ENCODE measurements at places on chromosomes 7 and 10. TPM values are rescaled to one million over a fixed set of nuclear protein-coding genes. Genes with fewer than 3 reads are reported as not detected.

DNA sequence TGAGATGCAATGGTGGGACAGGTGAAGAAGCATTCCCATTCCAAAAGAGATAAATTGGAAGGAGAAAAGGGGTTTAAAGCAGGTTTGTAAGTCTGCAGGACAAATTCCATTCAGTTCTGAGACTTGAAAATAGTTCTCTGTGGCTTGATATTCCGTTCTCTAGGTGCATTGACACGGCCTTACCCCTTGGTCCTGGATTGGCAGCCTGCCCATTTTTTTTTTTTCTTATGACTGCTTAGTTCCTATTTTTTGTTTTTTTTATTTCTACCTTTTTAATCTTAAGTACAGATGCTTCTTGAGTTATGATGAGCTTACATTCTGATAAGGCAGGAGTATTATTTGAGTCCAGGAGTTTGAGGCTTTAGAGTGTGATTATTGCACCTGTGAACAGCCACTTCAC is 70.6 kb downstream of the MLLT10 start:
- no peak overlapping the region for H3K4me3 ChIP-seq
- peaks cover 48% of the 10 kb centered on the region for H3K36me3 ChIP-seq
- H3K4me1 ChIP-seq, result peaks cover 28% of the 10 kb centered on the region
- H3K27ac ChIP-seq, result no peak overlapping the region
- peaks cover 3% of the 10 kb centered on the region for H3K27me3 ChIP-seq

DNA sequence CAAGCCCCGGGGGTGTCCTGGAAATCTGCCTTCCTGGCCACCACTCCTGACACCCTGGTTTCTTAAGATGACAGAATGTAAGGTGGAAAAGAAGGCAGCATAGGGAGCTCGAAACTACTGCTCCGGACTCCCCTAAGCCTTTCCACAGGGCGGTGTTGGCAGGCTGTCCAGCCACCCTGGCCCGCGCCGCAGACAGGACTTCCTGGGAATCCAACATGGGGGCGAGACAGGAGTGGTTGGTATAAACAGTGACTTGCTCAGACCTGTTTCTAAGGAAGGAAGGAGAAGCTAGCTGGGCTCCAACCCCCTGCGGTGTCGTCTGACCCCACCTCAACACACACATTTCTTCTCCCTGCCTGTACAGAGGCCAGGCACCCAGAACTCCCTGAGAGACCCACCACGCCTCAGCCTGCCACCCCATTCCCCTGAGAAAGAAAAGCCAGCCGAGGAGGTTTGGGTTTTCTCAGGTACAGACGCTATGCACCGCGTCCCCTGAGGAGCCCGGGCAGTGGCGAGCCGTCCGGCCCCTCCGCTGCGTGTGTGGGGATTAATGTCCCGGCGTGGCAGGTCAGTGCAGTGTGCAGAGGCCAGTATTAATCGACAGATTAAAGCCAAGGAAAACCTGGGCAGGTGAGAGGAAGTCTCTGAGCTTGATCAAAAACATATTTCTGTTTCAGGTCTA is 349.6 kb upstream of the MKI67 start:
- H3K4me3 ChIP-seq, result no peak overlapping the region
- H3K36me3 ChIP-seq, result peaks cover 6% of the 10 kb centered on the region
- no peaks in the 10 kb centered on the region for H3K4me1 ChIP-seq
- DNase-seq, result no peak
- H3K27me3 ChIP-seq, result no peaks in the 10 kb centered on the region

GRCh38 chr10:79434223-79434687 is 11.2 kb downstream of the ZCCHC24 start:
- peaks cover 15% of the 10 kb centered on the region for H3K36me3 ChIP-seq
- peaks cover 84% of the 10 kb centered on the region for H3K4me1 ChIP-seq
- peaks cover 3% of the 10 kb centered on the region for H3K27me3 ChIP-seq
- DNase-seq, result peak; percentile 39
- H3K27ac ChIP-seq, result peak overlapping the region; percentile 96

- no peaks in the 10 kb centered on the region for H3K27me3 ChIP-seq
- H3K4me1 ChIP-seq, result peaks cover 29% of the 10 kb centered on the region
- H3K4me3 ChIP-seq, result peak overlapping the region; percentile 5
- no peak for DNase-seq
- H3K27ac ChIP-seq, result peak overlapping the region; percentile 8
Measured at GRCh38 chr7:126702242-126703016, 550.3 kb downstream of the GRM8 start.

DNA sequence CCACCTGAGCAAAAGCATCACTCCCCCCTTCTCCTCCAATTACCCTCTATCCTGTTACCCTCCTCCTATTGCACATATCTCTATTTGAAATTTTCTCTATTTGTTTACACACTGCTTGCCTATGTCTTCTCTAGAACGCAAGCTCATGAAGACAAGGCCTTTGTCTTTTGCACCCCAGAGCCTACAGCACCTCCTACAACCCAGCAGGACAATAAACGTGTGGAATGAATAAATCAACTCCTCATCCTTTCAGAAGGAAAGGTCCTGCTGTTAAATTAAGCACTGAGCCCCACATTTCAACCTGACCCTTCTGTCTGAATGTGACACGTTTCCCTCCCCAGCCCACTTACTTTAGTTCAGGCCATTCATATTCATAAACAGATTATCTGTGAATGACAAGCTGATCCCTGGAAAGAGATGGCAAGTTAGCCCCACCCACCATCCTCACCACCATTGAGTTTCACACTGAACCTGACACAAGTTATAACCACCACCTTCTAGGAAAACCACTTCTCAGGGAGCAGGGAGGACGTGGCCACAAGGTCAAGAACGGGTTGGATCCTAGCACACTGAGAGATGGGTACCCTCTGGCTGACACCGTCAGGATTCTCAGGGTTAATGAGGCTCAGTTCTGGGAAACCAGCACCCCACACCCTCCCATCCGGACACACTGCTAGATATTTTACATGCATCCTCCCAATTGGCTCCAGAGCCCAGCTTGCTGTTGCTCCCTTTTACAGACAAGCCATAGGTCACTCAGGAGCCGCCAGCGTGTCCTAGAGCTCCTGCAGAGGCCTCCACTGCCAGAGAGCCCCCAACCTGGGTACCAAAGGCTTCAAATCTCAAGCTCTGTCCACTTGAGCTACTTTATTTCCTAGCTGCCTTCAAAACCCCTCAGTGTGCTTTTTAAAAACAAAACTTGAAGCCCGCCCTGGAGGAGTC is 934 bp downstream of the PRTFDC1 start:
- peaks cover 54% of the 10 kb centered on the region for H3K4me1 ChIP-seq
- DNase-seq, result peak; percentile 23
- peak overlapping the region; percentile 84 for H3K4me3 ChIP-seq
- peaks cover 4% of the 10 kb centered on the region for H3K36me3 ChIP-seq
- no peaks in the 10 kb centered on the region for H3K27me3 ChIP-seq

DNA sequence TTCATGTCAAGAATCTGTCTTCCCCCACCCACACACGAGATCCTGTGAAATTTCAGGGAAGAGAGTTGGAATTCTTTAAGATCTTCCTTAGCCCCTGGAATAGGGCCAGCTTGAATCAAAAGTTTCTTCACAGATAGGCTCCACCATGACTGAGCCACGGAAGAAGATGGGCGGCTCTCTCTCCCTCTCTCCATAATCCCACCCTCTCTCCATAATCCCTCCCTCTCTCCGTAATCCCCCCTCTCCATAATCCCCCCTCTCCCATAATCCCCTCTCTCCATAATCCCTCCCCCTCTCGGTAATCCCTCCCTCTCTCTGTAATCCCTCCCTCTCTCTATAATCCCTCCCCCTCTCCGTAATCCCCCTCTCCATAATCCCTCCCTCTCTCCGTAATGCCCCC is 20.4 kb downstream of the SHH start:
- DNase-seq, result no peak
- H3K4me3 ChIP-seq, result no peak overlapping the region

DNA sequence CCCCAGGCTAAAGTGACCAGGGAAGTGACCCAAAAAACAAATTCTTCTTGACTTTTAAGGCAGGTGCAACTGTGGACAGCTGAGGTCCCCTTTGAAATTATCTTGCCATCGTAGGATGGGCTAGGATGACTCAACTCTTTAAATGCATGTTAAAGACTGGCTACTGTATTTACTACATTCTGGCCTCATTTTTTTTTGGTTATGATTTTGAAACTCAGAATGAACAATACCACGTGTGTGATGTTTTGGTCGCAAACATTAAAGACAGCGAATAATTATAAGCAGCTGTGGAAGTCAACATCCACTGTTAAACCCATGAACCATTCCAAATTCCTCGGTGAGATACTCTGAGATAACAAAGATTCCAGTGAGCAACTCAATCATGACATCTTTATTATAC is 1.2 kb upstream of the SLC13A4 start:
- H3K36me3 ChIP-seq, result peaks cover 26% of the 10 kb centered on the region
- DNase-seq, result no peak
- H3K4me1 ChIP-seq, result peaks cover 44% of the 10 kb centered on the region
- no peak overlapping the region for H3K27ac ChIP-seq
- no peaks in the 10 kb centered on the region for H3K27me3 ChIP-seq
- H3K4me3 ChIP-seq, result no peak overlapping the region

- H3K4me3 ChIP-seq, result no peak within 1 kb of the TSS
- no peaks in the 10 kb centered on the region for H3K36me3 ChIP-seq
Measured at GRCh38 chr7:141946796-141947195, at the start of gene CLEC5A. Gene CLEC5A, minus strand, starts transcription at chr7:141946974. Its CDS starts 682 bp downstream, at chr7:141946292.

DNA sequence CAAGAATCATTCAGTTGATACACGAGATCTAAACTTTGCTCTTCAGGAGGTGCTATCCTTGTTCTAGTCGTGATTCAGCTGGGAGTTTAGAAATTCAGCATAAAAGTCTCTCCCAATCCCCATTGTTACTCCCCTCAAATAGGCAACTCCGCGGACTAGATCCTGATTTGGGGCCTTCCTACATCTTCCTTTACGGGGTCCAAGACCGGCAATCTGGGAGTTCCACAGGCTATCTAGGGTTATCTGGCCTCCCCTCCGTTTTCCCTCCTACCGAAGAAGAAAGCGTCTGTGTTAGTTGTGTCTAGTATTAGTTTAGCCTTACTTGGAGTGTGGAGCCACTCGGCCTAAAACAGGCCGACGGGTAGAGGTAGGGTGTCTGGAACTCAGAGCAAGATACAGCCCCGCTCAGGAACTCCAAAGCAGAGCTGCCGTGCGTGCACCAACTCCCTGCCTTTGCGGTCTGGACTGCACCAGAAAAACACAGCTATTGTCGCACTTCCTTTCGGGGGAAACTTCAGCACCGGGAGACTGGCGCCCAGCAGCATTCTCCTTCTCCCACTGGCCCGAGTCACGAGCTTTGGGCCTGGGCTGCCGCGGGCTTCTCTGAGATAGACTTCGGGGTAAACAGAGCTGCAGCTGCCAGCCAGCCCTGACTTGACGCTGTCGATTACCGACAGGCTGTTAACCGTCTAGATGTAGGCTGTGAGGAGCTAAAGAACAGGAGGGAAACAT is 1.5 kb upstream of the DLX5 start:
- H3K27ac ChIP-seq, result no peak overlapping the region
- H3K36me3 ChIP-seq, result 0 out of 2 replicates have a peak, but pooled peaks cover 4% of the 10 kb centered on the region
- H3K4me3 ChIP-seq, result peak overlapping the region; percentile 87
- peaks cover 22% of the 10 kb centered on the region for H3K4me1 ChIP-seq
- H3K27me3 ChIP-seq, result peaks cover 51% of the 10 kb centered on the region

DNA sequence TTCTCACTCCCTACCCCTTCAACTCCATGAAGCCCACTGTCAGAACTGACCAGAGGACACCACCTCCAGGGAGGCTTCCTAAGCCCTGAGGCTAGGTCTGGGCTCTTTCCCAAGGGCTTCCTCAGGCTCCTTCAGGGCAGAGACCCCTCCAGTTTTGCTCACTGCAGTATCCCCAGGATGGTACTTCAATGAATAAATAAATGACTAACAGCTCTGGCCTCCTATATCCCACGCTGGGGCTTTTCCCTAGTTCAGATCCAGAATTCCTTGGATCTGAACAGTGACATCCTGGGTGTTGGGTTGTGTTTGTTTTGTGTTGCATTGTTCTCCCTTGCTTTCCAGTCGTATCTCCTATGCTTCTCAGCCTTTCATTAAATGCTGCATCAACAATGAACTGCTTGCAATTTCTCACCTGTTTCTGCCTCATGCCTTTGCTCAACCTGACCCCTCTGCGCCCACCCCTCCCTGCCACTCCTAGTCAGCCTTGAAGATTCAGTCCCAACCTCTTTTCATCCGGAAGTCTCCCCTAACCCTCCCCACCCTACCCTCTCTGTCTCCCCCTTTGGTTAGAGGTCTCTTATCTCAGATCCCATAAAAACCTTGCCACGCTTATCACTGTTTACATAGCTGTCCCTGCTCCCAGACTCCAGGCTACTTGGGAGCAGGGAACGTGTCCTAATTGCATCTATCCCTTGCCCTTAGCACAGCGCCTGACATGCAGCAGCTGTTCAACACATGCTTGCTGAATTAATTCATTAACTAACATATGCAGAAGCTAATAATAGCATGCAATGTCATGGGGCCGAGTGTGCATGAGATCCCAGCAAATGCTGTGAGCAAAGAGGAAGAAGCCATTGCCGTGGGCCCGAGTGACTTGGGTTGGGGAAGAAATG is 41.7 kb downstream of the PPP1R3C start:
- peak overlapping the region; percentile 72 for H3K4me3 ChIP-seq
- H3K27me3 ChIP-seq, result peaks cover 3% of the 10 kb centered on the region
- peak; percentile 46 for DNase-seq
- peak overlapping the region; percentile 94 for H3K27ac ChIP-seq
- H3K36me3 ChIP-seq, result no peaks in the 10 kb centered on the region

- peaks cover 23% of the 10 kb centered on the region for H3K4me1 ChIP-seq
- no peak overlapping the region for H3K27ac ChIP-seq
- DNase-seq, result no peak
- H3K4me3 ChIP-seq, result no peak overlapping the region
- no peaks in the 10 kb centered on the region for H3K36me3 ChIP-seq
Measured at GRCh38 chr10:68402276-68402675, 4.8 kb downstream of the RUFY2 start.

DNA sequence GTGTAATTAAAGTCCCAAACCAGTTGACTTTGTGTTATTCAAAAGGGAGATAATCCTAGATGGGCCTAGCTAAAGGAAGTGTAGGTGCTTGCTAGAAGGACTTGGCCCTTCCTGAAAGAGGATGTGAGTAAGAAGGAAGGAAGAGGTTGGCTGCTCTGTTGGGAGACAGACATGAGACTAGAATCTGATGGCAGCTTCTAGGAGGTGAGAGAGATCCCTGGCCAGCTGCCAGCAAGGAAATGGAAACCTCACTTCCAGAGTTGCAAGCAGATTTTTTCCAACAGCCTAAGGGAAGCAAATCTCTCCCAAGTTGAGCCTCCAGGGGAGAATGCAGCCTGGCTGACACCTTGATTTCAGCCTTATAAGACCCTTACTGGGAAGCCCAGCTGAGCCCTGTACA is 368.4 kb upstream of the ZMIZ1 start:
- peaks cover 18% of the 10 kb centered on the region for H3K27me3 ChIP-seq
- DNase-seq, result no peak
- no peak overlapping the region for H3K4me3 ChIP-seq
- H3K27ac ChIP-seq, result no peak overlapping the region
- H3K4me1 ChIP-seq, result peaks cover 20% of the 10 kb centered on the region
- no peaks in the 10 kb centered on the region for H3K36me3 ChIP-seq

GRCh38 chr10:36087006-36088005 is 445.2 kb upstream of the FZD8 start:
- no peaks in the 10 kb centered on the region for H3K4me1 ChIP-seq
- H3K4me3 ChIP-seq, result no peak overlapping the region

The FBXO24 gene
- 0.43 TPM for total RNA-seq

The POLL gene
- 19.3 TPM for total RNA-seq

The ZNF282 gene
- total RNA-seq, result 20.1 TPM

The SH2D4B gene
- total RNA-seq, result not detected

The ATOH7 gene
- total RNA-seq, result not detected

Measured in HFFc6 (cell line).